ENCODE measurements at places on chromosomes 4 and X.

GRCh38 chr4:19438233-19438632 lies 813.5 kb upstream of the SLIT2 start:
- DNase-seq: no peak

GRCh38 chr4:159685340-159686092 lies 582.6 kb downstream of the RAPGEF2 start:
- DNase-seq: no peak

DNA sequence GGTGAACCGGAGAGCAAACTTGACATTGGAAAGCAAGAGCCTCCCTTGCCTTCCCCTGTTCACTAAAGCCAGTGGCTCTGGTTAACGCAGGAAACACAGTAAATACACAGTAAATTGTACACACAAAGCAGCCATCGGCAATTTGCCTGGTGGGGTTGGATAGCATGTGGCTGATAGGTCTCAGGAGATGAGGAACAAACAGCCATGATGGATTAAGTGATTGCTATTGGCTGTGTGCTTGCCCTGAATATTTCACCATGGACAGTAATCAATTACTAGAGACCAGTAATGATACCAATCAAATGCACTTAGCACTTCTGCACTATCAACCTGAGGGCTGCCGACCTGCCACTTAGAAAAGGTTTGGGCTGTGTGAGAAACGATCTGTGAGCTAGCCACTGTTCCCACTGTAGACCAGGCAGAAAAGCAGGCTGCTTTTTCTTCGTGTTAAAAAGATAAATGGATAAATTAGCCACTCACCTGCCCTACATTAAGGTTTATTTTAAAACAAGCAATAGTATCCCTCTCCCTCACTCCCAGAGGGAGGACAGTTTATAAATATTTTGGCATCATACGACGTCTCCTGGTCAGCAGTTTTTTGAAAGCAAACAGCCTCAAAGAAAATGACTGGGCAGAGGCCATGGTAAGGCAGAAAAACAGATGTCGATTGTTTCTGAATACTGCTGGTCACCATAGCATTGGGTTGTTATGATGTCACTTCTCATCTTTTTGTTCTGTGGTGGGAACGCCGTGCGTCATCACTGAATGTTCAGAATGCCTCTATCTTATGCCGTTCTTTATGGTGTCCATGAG lies 167.1 kb downstream of the MAML3 start:
- no peak for DNase-seq

DNA sequence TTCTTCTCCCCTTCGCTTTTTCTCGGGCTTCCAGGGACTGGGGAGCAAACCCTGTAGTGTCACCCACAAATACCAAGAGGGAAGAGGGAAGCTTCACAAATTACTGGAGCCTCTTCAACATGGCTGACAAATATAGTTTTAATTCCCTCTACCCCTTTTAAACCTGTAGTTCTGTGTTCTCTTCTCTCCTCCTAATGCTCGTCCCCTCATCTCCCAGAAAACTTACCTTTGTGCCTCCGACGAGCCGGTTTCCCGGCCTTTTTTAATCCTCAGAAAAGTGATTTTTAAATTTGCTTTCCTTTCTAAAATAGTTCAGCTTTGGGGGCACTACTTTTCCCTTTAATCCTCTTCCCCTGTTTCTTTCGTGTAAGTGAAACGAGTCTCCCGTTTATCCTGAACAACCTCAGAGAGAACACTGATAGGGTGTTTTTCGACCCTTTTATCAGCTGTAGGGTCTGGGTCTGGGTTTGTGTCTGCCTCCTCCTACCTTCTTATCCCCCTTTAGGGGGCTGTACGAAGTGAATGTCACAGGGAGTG lies 408 bp downstream of the TET2 start:
- no peak for DNase-seq

DNA sequence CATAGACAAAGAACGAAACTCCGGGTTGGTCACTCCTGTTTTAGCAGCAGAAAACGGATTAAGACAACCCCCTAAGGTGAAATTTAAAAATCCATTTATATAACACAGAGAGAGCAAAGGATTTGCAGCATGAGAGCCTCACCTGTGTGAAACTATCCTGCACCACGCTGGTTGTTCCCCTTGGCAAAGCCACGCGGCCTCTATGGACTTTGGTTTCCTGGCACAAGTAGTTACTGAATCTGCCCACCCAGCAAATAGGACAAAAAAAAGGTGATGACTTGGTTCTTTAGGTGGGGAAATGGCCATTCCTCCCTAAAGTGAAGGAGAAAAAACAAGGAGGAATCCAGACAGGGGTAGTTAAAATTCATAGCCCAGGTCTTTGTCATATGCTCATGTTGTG lies 133.1 kb downstream of the PLS3 start:
- no peak for DNase-seq

- peak; percentile 58 for DNase-seq
These were observed 40.1 kb upstream of the MGST2 start for GRCh38 chr4:139625482-139625881.

- DNase-seq: no peak
These were observed 14.8 kb upstream of the CUL4B start for GRCh38 chrX:120575379-120576114.

GRCh38 chr4:158053801-158054200 lies 119.0 kb downstream of the GASK1B start:
- no peak for DNase-seq

DNA sequence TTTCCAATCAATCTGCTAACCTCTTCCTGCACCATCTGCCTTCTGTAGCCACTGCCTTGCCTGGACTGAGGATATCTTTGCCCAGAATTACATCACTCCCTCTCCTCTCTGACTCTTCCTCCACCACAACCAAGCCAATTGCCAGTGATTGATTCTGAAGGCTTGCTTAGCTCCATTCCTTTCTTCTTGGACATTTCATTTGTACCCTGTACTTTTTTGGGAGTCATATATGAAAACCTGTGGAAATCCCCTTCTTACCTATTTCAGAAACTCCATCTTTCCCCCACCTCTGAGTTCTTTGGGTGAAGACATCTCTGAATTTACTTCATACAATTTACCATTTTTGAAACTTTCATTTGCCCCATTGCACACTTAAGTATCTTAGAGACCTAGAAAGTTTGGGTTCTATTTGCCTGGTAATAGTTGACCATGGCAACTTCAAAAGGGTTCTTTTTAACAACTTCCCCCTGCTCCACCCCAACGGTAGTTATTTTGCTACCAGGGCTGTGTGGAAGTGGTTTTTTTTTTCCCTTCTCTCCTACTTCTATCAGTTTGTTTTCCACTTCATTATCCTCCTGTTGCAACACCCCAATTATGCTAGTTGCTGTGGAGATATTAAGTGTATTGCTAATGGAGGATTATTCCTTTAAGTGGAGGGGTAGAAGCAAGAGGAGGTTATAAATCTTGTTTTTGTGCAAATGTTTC lies 14.3 kb downstream of the SGMS2 start:
- no peak for DNase-seq

DNA sequence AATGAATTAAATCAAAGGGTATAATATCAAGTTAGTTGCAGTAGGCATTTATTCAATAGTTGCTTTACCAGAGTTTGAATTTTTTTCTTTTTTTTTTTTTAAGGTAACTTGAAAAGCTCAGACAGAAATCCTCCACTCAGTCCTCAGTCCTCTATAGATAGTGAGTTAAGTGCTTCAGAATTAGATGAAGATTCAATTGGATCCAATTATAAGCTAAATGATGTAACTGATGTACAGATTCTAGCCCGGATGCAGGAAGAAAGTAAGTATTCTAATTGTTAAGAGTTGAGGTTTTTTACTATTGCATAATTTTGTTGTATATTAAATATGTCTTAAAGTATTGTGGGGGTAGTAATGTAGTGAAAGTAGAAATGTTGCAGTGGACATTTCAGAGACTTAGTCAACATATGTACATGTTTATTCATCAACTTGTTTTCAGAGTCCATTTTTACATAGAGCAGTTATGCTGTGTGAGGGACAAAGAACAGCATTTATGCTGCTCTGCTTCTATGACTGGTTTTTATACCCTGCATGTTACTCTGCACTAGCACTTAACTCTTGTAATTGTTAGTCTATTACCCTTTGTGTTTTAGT lies 38.4 kb downstream of the SLAIN2 start:
- DNase-seq: no peak

- DNase-seq: no peak
These were observed 127.3 kb downstream of the MAD2L1 start for GRCh38 chr4:119939071-119939995.

GRCh38 chr4:59855630-59856352 lies 1344.3 kb upstream of the ADGRL3 start:
- peak; percentile 5 for DNase-seq

GRCh38 chr4:80259012-80259411 lies 7.5 kb upstream of the FGF5 start:
- DNase-seq: no peak

DNA sequence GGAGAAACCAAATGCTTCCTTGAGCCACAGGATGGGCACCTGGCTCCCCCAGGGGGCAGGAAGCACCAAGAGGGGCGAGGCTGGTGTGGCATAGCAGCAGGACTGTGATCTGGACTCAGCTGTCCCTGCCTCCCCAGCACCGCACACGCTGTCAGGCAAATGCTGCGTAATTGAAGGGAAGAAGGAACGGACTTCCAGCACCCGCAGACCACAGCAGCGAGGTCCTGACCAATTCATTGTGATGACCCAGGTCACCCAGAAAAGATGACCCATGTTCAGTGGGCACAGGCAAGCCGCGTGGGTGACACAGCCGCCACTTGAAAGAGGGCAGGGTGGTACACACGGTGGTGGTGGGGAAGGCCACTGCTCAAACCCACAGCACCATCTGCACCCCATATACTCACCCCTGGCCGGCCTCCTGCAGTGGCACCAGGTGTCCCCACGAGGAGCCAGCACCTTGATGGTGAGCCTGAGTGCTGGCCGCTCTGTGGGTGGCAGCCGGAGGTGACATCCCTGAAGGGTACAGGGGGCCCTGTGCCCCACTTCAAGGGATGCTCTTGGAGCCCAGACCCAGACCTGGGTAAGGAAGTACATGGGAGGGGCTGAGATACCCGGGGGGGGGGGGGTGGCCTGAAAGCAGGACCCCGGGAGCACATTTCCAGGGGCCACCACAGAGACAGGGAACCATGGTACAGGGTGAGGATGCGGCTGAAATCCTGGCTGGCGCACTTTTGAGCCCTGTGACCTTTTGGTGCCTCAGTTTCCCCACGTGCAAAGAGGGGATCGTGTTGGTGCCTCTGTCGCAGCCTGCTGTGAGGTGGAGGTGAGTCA lies 11.5 kb downstream of the NAT8L start:
- DNase-seq: no peak

DNA sequence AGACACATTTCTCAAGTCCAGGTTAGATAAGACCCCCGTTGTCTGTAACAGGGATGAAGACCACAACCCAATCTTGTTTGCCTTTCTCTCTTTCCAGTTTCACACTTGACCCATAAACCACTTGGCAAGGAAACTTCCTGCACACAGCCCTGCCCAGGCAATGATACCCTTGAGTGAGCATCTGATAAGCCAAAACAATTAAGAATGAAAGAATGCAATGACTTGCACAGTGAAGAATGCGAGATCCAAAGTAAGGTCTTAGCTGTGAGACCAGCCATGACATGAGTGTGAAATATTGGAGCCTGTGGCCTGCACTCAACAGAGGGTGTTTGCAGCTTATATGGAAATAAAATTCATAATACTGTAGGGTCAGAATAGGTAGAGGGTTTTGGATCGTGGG lies 37.9 kb upstream of the MXRA5 start:
- DNase-seq: no peak

- no peak for DNase-seq
These were observed 9.9 kb downstream of the LHFPL1 start for GRCh38 chrX:112669824-112670223.

- DNase-seq: no peak
These were observed 52.9 kb downstream of the PPP2R2C start for GRCh38 chr4:6419452-6420028.

DNA sequence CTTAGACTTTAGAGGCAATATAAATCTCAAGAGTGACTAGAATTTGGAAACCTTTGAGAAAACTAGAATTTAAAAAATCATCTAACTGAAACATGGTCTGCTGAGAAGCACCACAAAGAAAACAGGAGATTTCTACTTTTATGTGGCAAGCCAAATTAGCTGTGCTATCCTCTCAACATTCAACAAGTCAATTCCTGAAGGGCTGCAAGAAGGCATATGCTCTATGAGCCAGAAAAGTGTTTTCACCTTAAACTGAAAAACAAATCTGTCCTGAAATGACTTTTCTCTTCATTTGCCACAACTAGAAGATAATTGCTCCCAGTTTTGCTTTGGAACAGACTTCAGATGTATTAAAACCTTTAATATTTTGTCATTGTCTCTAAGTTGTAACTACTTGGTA lies 263.2 kb upstream of the EDNRA start:
- DNase-seq: no peak

DNA sequence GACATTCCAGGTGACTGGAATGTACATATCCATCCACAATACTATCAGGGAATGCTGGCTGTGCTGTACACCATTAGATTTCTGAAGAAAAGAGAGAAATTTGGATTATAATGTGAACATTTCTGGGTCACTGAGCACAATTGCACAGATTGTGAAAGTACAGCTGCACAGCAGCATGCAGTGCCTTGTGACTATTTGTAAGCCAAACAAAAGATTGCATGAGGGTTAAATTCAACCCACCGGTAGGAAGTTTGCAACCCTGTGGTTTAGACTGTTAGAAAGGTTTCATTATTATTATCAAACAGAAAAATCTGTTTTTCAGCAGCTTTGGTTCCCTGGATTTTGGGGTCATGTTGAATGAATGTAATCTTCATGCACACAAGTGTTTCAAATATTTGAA lies 24.5 kb downstream of the DDIT4L start:
- no peak for DNase-seq

GRCh38 chr4:125011646-125012045 lies 299.1 kb upstream of the ANKRD50 start:
- DNase-seq: no peak

GRCh38 chr4:15479913-15480185 lies 10.2 kb downstream of the CC2D2A start:
- no peak for DNase-seq

GRCh38 chrX:153482376-153483015 lies 12.1 kb upstream of the HAUS7 start:
- no peak for DNase-seq

DNA sequence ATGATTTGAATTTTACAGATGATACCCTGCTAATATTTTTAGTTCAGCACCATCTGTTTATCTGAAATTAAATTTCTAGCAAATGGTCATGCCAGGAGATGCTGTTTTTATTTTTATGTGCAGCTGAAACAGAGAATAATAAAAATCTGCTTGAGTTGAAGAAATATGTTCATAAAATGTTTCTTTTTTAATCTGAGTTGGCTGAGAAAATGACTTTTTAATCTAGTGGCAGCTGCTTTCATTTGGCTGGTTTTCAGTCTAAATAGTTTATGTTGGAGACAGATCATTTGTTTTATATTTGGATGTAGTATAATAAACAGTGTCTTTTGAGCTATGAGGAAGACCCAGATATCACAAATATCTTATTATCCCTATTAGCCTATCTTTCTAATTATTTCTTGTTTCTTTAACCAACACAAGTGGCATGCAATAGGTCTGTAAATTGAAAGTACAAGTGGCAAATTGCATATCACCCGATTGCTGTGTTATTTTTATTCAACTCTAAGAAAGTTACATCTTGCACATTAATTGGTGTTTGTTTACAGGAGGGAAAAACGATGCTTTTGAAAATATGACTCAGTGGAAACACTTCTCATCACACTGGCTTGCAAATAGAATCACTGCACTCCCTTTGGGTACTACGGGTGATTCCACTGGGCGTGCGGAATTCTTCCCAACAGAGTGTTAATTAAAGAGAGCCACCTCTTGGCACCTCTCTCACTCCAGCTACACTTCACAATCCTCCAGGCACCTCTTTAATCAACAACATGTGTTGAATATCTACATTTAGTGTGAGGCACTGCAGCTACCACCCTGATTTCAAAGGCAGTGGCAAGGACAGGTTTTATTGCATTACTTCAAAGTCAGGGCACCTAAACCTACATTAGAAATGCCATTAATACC lies 51.7 kb upstream of the AP1S2 start:
- no peak for DNase-seq

- no peak for DNase-seq
These were observed 224.6 kb downstream of the IL15 start for GRCh38 chr4:141860974-141861373.

All from pancreas (tissue), 10 donors.